ENCODE measurements at places on chromosomes 3 and 15. TPM values are rescaled to one million over a fixed set of nuclear protein-coding genes. Genes with fewer than 3 reads are reported as not detected.

The RTP3 gene
- total RNA-seq = not detected

The FYCO1 gene
- 46.0 TPM for total RNA-seq

The CAMK2N2 gene
- 0.28 TPM for total RNA-seq

The C3orf49 gene
- not detected for total RNA-seq

The LMOD3 gene
- total RNA-seq = not detected

The TGM5 gene
- total RNA-seq = 5.0 TPM

The SERPINI2 gene
- not detected for total RNA-seq

The MYLK gene
- 26.8 TPM for total RNA-seq

The IL16 gene
- total RNA-seq = 42.7 TPM

The BTBD1 gene
- 75.7 TPM for total RNA-seq

The ATP10A gene
- total RNA-seq = 19.3 TPM

The SERPINI1 gene
- total RNA-seq = 4.3 TPM

The GOLGA6B gene
- total RNA-seq = not detected

- no peak for DNase-seq
Measured at GRCh38 chr15:57592836-57593420, 1.2 kb downstream of the MYZAP start.

GRCh38 chr3:141508067-141508436 is 21.2 kb downstream of the RASA2 start:
- no peak for DNase-seq

DNA sequence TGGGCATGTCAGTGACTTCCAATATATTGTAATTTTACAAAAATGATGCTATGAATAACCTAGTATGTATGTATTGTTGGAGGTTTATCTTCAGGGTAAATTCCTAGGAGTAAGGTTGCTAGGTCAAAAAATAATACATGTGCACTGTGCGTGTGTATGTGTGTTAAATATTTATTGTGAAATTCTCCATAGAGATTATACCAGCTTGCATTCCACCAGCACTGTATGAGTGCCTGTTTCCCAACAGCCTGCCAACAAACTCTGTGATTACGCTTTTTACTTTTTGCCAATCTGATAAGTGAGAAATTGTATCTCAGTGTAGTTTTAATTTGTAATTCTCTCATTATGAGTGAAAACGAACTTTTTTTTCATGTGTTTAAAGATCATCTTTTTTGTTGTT is 12.6 kb upstream of the IGF2BP2 start:
- no peak for DNase-seq

GRCh38 chr3:126056681-126057500 is 27.0 kb downstream of the SLC41A3 start:
- no peak for DNase-seq

DNA sequence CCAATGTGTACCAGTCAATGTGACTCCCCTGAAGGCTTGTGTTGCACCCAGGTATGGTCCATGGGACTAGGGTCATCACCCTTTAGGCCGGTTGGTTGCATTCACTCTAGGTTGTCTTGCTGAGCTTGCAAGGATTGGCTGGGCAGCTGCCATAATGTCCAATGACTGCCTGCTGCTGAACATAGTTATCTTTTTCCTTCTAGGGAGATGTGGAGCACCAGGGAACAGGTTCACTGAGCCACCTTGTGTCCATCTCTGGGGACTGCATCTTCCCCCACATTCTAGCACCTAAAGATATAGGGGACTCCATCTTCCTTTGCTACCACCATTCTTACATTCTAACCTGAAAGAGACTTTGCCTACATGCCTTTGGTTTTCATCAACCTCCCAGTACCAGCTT is 580.4 kb upstream of the TBL1XR1 start:
- no peak for DNase-seq

DNA sequence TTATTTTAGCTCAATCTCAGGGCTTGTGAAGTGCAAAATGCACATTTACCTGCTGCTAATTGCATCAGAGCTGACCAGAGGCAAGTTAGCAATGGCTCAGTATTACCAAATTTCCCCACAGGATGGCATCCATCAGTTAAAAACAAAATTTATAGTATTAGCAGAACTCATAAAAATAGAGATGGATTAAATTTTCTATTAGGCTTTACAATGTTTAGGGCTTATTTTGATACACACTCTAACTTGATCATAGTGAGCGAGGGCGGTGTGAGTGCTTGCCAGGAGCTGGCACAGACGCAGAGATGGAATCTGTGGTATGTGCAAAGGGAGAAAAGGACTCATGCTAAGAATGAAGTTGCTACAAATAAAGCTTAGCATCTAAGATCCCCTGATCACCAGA is 241.0 kb downstream of the NSUN3 start:
- DNase-seq = no peak

- no peak for DNase-seq
Measured at GRCh38 chr15:38207621-38208020, 45.0 kb upstream of the SPRED1 start.

DNA sequence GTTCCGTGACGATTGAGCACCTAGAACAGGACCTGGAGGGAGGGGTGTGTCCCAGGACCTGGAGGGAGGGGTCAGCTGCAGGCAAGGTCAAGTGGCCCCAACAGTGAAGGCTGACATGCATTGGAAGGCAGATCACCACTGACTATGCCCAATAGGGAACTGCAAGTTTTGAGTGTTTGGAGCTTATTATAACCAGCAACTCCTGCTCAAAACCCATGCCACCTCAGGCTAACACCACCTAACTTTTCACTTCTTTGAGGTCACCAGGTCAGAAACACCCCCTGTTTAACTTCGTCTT is 93.1 kb downstream of the MYLK start:
- DNase-seq = no peak

- no peak for DNase-seq
Measured at GRCh38 chr3:62184559-62184958, 188.8 kb downstream of the FEZF2 start.

DNA sequence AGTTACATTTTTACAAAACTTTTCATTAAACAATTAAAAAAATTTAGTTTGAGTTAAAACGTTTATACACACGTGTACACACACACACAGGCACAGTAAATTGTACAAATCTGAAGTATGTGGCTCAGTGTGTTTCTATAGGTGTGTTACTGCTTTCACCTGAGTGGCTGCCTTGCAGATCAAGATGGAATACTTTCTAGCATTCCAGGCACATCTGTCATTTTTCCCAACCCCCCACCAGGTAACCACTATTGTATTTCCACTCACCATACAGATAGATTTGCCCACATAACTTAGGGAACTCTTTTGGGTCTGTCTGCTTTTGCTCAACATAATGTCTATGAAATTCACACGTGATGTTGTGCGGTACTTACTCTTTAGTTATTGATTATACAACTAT is 141.1 kb downstream of the PTPRG start:
- DNase-seq = no peak

- DNase-seq = no peak
Measured at GRCh38 chr3:197305854-197306253, 7.4 kb upstream of the DLG1 start.

DNA sequence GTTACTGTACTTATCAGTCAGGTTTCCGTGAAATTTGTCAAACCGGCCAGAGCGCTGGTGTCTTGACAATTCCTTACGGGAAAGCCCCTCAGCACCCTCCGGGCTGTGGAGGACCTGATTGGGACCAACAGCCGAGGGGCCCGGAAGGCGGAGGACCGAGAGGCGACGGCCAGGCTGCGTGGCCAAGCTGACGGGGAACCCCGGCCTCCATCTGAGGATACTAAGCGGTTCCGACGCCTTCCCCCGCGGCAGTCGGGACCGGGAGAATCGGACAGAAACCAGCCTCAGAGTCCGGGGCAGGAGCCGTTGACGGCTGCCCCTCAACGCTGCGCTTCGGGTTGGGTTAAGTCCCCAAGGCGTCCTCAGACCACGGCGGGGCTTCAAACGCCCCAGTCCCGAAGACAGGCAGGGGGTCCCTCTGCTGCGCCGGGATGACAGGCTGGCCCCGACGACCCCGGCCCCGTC is 499 bp downstream of the ALDH1A2 start:
- DNase-seq = no peak

DNA sequence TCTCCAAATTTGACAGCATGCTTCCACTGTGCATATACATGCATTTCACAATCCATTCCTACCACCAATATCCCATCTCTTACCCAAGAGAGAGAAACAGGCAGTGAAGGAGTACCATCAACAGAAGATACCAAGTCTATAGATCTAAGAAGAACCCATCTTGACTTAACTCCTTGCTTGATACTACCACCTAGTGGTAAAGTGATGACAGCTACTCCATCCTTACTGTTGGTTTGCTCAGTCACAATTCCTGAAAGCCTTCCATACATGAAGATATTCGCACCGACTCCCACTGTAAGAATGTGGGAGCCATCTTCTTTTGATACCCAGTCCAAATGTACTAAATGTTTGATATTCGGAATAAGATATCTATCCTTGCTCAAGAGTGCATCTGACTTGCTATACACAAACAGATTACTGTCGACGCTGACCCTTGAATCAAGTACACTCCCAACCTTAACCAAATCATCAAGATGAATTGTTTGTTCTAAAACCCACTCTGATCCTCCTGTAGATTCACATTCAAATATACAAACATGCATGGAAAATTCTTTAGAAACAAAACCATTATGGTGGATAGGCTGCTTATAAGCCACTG is 123.1 kb downstream of the DMXL2 start:
- no peak for DNase-seq

GRCh38 chr15:95658799-95659198 is 671.7 kb upstream of the NR2F2 start:
- no peak for DNase-seq

DNA sequence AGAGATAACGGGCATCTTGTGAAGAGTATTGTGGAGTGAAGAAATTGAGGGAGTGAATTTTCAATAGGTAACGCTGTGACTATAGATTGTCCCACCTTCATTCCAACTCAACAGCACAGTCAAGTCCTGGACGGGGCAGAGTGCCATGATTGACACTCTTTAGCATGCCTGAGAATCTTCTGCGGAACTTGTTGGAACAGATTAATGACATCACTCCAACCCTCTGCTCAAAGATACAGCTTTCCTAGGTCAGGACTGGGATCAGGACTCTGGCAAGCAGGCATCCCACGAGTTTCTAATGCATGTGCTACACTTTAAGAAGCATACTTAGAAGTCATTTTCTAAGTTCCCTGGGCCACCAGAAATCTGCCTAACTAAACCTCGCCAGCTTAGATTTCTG is 267.6 kb upstream of the CFAP20DC start:
- DNase-seq = no peak

DNA sequence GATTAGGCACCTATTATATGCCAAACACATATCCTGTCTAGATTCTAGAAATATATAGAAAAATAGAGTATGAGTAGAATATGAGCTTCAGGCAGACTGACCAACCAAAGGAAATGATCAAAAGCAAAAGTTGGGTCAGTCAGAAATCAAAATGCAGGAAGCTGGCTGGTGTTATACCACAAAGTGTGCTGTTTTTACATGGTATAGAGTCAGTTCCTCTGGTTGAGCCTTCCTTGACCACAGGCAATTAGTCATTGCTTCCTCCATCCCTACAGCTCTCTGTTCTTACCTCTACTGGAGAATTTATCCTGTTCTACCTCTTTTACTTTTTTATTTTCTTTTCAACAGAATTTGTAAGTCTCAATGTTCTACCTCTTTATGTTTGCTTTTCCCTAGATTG is 149.8 kb downstream of the TMCO5A start:
- no peak for DNase-seq

GRCh38 chr3:139534455-139534812 is 5.1 kb downstream of the RBP1 start:
- DNase-seq = no peak

GRCh38 chr3:166445865-166446264 is 608.6 kb upstream of the BCHE start:
- no peak for DNase-seq

GRCh38 chr3:197756704-197757103 is 7.0 kb downstream of the FYTTD1 start:
- no peak for DNase-seq

- no peak for DNase-seq
Measured at GRCh38 chr3:53534676-53535400, 40.4 kb downstream of the CACNA1D start.

GRCh38 chr15:79339588-79340314 is 28.8 kb downstream of the TMED3 start:
- no peak for DNase-seq

- no peak for DNase-seq
Measured at GRCh38 chr3:120487191-120487650, 36.4 kb upstream of the FSTL1 start.
